ENCODE measurements at places on chromosomes 1 and 21.

DNA sequence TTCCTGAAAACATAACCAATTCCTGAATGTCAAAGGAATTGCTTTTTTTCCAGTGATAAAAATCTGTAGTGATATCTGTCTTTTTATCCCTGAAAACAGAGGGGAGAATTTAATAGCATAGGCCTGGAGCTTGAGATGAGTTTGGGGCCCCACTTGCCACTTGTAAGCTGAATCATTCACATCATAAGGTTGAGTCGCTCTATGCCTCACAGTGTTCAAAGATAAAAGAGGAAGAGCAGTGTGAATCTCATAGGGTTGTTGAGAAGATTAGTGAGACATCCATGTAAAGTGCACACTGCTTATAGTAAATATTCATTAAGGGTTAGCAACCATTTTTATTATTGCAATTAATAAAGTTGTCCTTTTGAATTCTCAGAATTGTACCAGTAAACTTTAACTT, 271.3 kb downstream of the DNM3 start:
- no peak for DNase-seq

GRCh38 chr1:101522486-101522885, 285.7 kb downstream of the S1PR1 start:
- no peak for DNase-seq

DNA sequence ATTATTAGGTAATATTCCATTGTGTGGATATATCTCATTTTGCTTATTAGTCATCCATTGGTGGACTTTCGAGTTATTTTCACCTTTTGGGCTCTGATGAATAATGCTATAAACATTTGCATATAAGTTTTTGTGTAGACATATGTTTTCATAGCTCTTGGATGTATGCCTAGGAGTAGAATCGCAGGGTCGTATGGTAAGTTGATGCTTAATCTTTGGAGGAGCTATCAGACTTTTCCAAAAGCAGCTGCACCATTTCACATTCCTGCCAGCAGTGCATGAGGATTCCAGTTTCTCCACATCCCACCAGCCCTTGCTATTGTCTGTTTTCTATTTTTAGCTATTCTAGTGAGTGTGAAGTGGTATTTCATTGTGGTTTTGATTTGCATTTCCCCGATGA, 120.3 kb upstream of the TMEM51 start:
- no peak for DNase-seq

DNA sequence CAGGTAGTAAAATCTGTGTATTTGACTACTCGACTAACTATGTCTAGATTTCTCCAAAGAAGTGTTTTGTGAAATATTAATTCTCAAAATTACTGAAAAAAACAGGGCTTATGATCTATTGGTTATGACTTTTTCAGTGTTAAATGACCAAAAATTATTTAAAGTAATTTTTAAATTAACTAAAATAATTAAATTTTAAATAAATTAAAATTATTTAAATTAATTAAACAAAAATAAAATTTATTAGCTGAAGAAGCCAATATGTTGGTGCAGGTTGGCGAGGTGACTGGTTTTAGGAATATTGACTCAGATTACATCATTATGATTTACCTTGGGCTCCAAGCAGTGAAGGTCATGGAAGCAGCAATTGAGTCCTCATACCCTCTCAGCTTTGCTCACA, 483.2 kb downstream of the PTPRC start:
- DNase-seq: no peak

DNA sequence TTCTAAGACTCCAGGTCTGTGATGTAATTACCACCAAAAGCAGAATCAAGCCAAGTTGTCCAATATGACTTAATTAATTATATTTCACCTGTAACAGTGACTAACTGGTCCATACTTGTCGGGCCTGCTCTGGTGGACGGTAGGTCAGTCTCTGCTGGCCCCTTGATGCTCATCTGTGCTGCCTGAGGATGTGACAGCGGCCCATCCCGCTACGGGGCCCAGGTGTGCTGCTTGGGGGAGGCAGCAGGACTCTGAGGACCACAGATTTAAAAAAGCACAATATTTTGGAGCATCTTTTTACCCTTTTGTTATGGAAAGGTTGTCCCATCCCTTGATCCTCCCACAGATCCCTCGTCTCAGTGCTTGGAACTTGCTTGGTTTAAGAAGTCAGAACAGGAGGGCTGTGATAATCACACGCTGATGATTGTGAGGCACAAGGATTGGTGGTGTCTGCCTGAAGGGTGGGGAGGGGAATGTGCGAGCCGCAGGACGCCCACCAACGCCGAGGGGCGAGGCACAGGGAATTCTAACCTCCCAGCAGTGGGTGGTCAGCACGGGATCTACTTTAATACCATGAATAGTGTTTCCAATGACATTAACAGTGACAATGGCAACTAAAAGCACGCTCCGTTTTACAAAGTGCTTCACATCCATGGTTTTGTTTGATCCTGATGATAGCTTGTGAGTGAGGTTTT, 27.8 kb upstream of the UMODL1 start:
- no peak for DNase-seq

DNA sequence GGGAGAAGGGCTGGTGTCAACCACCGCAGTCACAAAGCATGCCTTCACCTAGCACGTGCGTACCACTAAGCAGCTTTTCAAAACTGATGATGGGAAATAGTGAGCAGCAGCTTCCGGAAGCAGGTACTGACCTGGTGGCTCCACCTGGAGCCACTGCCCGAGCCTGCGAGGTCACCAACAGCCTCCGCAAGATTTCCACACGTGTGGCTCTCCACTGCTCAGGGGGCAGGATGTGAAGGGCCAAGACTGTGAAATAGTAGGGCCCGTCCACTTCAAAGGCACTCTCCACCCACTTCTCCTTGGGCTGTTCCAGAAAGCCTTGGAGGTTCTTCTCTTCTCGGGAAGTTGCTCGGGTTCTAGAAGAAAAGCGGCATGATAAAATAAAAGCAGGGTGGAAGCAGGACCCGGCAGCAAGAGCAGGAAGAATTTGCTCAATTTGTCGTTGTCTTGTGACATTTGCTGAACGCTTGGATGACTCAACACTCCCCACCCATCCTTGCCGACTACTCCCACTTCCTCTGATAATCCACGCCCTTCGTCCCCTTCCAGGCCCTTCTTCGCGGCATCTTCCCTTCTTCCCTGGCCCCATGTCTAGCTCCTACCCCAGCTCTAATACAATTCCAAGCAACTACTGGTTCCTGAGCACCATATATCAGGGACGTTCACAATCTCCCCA, 124.9 kb upstream of the IFFO2 start:
- DNase-seq: no peak

- no peak for DNase-seq
These were observed 5.0 kb downstream of the HAPLN2 start for GRCh38 chr1:156623946-156624813.

DNA sequence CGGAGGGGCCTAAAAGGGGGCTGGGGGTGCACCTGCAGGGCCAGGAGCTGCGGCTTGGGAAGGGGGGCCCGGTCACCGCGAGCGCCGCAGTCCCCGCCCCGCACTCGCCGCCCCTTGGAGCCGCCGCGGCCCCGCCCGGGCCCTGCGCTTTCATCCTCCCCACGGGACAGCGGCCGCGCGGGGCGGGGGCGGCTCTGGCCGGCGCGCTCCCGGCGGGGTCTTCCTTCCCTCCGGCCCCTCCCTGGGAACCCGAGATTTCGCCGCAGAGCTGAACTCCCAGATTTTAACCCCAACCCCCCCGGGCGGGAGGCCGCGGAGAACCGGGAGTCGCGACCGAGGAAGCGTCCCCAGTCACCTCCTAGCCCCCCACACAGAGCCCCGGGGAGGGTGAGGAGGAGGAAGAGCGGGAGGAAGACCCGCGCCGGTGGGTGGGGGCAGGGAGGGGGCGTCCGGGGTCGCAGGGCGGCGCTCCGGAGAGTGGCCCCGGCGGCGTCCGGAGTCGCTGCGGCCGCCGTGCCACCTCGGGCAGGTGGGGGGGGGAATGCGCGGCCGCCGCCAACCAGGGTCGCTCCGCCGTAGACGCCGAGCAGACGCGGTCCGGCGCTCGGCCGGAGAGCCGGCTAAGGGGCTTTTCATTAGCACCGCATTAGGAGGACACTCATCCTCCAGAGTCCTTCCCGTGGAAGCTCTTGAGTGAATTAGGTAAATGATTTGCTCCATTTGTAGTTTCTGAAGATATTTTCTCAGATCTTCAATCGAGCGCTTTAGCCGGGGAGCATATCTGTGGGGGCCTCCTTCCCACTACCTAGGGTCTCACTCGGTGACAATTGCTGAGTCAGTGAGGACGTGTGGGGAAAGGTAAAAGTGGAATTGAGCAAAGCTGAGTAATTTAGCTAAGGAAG, 31.6 kb upstream of the NFIA start:
- no peak for DNase-seq

- DNase-seq: no peak
These were observed 2.4 kb downstream of the NHLH2 start for GRCh38 chr1:115838431-115839028.

DNA sequence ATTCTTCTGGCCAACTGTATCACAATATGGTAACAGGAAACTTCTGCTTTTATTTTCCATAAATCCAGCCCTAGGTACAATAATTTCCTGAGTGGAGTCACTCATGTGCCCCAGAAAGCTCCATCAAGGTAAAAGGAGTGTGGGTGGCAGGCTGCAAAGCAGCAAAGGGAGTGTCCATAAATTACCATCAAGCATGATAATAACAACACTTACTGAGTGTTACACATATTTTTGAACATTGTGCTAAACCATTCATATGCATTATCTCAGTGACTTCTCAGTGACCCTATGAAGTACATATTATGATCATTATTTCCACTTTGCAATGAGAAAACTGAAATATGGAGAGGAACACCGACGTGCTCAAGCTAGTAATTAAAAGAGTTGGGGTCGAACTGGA, 149.2 kb upstream of the PLXNA2 start:
- DNase-seq: no peak

- DNase-seq: no peak
These were observed 32.7 kb downstream of the UMODL1 start for GRCh38 chr21:42103843-42104242.

DNA sequence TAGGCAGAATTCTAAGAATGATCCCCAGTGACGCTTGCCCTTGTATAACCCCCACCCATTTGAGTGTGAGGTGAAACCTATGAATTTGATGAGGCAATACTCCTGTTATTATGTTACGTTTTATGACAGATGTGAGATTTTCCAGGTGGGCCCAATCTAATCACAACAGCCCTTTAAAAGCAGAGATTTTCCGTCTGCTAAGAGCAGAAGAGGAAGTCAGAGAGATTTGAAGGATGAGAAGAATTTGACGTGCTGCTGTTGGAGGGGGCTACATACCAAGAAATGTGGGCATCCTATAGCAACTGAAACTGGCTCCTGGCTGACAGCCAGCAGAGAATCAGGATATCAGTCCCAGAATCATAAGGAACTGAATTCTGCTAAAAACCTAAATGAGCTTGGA, 2.4 kb upstream of the SLC19A2 start:
- DNase-seq: no peak

GRCh38 chr21:15333951-15334350, 269.2 kb upstream of the NRIP1 start:
- no peak for DNase-seq

DNA sequence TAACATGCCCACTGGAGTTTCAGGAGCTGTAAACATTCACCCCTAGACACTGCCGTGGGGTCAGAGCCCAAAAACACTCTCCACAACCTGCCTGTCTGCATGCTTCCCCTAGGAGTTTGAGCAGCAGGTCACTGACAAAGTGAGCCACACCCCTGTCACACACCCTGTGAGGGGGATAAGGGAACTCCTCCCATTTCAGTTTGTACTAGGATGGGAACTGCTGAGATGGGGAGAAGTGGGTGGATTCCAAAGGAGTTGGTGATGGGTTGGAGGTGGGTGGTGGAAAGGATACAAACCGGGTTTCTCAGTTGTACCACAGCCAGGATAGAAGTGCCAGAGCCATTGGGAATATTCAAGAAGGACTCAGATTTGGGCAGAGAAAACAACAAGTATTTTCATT, 140.2 kb downstream of the MIS18A start:
- DNase-seq: no peak

DNA sequence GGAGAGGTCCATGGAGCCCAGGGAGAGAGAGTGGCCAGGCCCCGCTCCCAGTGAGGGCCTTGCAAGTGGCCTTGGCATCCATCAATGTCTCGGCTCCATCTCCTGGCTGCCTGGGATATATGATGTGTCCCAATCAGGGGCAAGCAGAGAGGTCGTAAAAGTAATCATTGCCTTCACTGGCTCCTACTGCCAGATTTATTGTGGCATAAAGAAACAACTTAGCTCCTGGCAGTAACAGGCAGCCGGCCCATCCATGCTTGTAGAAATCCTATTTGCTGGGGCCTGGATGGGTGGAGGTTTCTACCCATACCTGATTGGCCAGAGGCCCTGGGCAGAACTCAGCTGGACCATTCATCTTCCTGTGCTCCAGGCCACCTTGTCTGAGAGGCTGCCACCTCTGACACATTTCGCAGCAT, 272.6 kb downstream of the MATN1 start:
- DNase-seq: no peak

DNA sequence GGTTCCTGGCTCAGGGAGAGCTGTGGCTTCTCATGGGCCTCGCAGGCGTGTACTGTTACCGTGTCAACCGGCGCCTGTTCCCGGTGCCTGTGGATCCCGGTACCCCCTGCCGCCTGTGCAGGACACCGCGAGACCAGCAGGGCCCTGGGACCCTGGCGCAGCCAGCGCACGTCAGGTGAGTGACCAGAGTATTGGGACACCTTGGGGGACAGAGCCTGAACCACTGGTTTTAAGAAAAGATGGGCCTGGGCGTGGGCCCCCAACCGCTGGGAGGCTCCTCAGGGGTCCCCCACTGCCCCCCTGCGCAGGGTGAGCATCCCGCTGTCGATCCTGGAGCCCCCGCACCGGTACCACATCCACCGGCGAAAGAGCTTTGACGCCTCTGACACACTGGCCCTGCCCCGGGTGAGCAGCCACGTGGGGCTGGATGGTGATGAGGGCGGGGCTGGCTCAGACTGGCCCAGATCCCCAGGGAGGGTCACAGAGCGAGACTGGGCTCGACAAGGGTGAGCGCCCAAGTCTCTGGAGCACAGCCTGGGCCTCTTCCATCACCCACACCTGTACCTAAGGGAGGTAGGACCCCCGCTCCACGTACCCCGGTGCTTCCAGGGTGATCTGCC, 10.5 kb downstream of the MIIP start:
- DNase-seq: no peak

DNA sequence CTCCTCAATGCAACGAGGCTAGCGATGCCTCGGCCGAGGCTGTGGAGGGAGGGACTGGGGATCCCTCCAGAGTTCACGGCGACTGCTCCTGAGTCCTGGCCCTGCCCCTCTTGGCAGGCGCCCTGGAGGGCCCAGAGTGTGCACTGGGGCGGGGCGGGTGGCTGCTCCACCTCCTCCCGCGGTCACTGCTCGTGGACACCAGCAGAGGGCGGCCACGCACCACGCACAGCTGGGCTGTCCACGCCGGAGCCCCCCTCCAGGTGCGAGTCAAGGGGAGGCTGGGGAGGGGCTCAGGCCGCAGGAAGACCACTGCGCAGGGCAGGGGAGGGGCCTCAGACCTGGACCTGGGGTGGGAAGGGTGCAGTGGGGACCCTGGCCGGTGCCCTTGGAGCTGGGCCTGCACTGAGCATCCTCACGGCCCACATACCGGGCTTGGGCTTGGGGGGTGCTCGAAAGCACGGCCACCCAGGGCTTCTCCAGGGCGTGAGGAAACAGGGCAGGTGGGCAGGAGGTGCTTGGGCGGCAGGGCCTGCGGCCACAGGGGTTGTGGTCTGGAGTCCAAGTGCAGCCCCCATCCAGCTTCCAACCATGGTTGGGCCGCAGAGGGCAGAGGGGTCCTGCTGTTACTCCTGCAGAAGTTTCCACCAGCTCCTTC, 20.6 kb upstream of the TTC34 start:
- DNase-seq: peak; percentile 11

Data from activated effector memory CD4-positive, alpha-beta T cell treated with Interleukin-2 at 50 U/mL for 16 hours (primary cell).